ENCODE measurements at places on chromosomes 3 and 15. TPM values are rescaled to one million over a fixed set of nuclear protein-coding genes. Genes with fewer than 3 reads are reported as not detected.

ZPLD1 gene
- not detected for polyA plus RNA-seq

DNA sequence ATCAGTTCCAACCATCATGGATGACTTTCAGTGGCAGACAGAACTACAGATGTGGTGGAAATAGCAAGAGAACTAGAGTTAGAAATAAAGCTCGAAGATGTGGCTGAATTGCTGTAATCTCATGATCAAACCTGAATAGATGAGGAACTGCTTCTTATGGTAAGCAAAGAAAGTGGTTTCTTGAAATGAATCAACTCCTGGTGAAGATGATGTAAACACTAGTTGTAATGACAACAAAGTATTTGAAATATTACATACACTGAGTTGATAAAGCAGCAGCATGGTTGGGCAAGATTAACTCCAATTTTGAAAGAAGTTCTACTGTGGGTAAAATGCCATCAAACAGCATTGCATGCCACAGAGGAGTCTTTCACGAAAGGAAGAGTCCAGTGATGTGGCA is 131.7 kb upstream of the FAM3D start:
- no peak for DNase-seq

DNA sequence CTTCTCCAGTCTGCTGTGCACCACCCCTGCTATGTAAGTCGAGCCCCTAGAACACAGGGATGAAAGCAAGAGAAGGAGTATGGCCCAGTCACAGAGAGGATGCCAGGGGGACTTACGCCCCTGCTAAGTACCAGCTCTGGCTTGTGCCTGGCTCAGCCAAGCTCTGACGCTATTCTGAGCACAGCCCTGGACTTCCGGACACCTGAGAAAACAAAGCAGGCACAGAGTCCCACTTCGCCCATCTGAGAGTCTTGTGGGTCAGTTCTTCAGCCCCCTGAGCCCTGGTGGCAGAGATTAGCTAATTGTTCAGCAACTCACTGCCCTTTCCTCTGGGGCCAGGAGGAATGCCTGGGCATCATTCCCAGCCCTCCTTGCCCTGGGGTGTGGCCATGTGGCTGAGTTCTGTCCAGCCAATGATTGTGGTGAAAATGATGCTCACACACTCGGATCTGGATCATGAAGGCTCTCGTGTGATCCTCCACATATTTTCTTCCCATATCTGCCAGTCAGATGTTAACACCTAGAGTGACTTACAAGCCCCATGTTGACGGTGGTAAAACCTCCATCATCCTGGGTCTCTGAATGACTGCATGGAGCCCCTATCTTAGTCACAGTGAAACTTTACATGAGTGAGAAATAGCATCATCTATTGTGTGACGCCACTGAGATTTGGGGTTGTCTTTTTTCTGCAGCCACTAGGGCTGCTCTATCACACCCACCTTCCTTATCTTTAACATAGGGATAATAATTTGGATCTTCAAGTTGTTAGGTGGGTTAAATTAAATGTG is 105.7 kb downstream of the TPRA1 start:
- no peak for DNase-seq

DNA sequence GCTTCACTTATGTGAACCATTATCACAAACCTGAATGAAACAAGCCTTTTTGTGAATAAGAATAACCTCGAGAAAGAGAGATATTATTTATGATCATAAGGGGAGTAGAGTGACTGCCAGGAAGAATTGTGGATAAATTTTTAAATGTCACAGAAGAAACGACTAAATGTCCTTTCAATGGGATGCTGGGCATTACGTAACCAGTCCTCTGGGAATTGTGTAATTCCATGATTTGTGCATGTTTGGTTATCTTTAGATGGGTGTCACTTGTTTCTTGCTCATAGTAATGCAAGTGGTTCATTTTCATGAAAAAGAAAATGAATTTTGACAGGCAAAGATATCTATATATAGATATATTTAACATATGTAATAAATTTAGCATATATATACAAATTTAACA is 379.5 kb upstream of the AGTR1 start:
- DNase-seq, result no peak

GRCh38 chr3:171776411-171776810 is 33.9 kb downstream of the PLD1 start:
- no peak for DNase-seq

GRCh38 chr3:75224412-75224811 is 439.7 kb upstream of the FRG2C start:
- DNase-seq, result no peak

GOLGA8S gene
- polyA plus RNA-seq, result 0.04 TPM

GRCh38 chr3:152282813-152283212 is 14.1 kb downstream of the MBNL1 start:
- DNase-seq, result no peak

Measured in endothelial cell of umbilical vein (primary cell).